ENCODE measurements at places on chromosomes 5 and 9. TPM values are rescaled to one million over a fixed set of nuclear protein-coding genes. Genes with fewer than 3 reads are reported as not detected.

Gene LRRC19
- total RNA-seq = not detected

Gene CCNI2
- 0.51 TPM for total RNA-seq

Gene IRGM
- not detected for total RNA-seq

Gene FBP2
- not detected for total RNA-seq

Gene UBAP1
- total RNA-seq = 22.8 TPM

Gene NRG2
- 0.51 TPM for total RNA-seq

Gene PCDHA5
- total RNA-seq = 0.17 TPM

Gene FBXO4
- 8.0 TPM for total RNA-seq

Gene PRKACG
- total RNA-seq = not detected

Gene ASTN2
- 3.4 TPM for total RNA-seq

Gene ALG2
- 50.2 TPM for total RNA-seq

Gene HTR1A
- not detected for total RNA-seq

Gene NDST1
- 99.5 TPM for total RNA-seq

Gene TIMD4
- total RNA-seq = not detected

Gene FAM221B
- total RNA-seq = not detected

Gene PLCXD3
- total RNA-seq = 0.51 TPM

Gene ABO
- total RNA-seq = under 0.01 TPM

Gene BDP1
- total RNA-seq = 36.8 TPM

Gene MRPL41
- total RNA-seq = 32.5 TPM

Gene ZNF618
- total RNA-seq = 19.5 TPM

Gene ARL14EPL
- not detected for total RNA-seq

Gene CD180
- total RNA-seq = 0.09 TPM

Gene SOWAHA
- not detected for total RNA-seq

Gene CDC25C
- total RNA-seq = 2.4 TPM

Gene IFNA13
- not detected for total RNA-seq

Gene PCDHGA6
- total RNA-seq = 2.2 TPM

Gene NUTM2G
- total RNA-seq = not detected

Measured in dermis blood vessel endothelial cell (primary cell).